ENCODE measurements at places on chromosomes 4 and X.
A peak's percentile ranks its signal among the peaks of the same experiment; 100 is the strongest.

DNA sequence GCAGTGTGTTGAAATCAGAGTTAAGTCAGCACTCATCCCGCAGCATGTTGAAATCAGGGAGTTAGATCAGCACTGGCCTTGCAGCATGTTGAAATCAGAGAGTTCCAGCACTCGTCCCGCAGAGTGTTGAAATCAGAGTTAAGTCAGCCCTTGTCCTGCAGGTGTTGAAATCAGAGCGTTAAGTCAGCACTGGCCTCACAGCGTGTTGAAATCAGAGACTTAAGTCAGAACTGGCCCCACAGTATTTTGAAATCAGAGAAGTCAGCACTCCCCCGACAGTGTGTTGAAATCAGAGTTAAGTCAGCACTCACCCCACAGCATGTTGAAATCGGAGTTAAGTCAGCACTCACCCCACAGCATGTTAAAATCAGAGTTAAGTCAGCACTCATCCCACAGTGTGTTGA is 10.9 kb upstream of the UVSSA start:
- no peak for DNase-seq

DNA sequence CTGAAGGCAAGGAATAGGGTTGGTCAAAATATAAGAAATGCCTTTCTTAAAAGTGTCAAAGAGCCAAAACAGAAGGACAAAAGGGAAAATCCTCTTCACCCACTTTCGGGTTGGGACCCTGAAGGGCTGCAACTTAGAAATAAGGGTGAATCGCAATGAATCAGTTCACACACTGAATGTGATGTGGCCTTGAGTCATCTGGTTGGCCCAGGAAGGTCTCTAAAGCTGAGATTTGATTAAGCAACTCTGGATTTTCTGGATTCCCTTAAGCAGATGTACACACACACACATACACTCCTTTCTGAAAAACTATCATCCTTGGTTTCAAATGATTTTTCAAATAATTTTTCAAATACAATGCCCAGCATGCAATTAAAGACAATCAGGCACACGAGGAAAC is 13.1 kb downstream of the TAB3 start:
- no peak for DNase-seq

- DNase-seq = no peak
These were observed 4.0 kb downstream of the CDKN2AIP start for GRCh38 chr4:183448436-183448835.

GRCh38 chr4:181760560-181760959 is 482.6 kb upstream of the TENM3 start:
- DNase-seq = no peak

DNA sequence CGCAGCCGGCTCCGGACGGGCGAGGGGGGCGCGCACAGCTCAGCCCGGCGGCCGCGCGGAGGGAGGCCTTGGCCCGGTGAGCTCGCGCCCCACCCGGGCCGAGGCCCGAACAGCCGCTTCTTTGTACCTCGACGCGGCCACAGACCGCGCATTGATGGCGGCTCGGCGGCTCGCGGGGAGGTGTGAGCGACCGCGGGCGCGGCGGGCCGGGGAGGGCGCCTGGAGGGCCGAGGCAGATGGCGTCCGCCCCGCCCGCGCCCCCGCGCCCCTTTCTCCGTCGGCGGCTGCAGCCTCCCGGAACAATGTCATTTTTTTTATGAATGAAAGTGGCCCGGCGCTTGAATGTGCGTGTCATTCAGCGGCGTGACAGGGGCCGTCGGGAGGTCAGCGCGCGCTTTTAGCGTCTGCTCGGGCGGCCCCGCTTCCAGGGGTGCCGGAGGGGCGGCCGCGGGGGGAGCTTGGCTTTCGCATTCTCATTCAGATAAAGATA is 1.8 kb downstream of the FGFR3 start:
- DNase-seq = no peak

- DNase-seq = no peak
These were observed 131.1 kb downstream of the GPC3 start for GRCh38 chrX:133854290-133854689.

DNA sequence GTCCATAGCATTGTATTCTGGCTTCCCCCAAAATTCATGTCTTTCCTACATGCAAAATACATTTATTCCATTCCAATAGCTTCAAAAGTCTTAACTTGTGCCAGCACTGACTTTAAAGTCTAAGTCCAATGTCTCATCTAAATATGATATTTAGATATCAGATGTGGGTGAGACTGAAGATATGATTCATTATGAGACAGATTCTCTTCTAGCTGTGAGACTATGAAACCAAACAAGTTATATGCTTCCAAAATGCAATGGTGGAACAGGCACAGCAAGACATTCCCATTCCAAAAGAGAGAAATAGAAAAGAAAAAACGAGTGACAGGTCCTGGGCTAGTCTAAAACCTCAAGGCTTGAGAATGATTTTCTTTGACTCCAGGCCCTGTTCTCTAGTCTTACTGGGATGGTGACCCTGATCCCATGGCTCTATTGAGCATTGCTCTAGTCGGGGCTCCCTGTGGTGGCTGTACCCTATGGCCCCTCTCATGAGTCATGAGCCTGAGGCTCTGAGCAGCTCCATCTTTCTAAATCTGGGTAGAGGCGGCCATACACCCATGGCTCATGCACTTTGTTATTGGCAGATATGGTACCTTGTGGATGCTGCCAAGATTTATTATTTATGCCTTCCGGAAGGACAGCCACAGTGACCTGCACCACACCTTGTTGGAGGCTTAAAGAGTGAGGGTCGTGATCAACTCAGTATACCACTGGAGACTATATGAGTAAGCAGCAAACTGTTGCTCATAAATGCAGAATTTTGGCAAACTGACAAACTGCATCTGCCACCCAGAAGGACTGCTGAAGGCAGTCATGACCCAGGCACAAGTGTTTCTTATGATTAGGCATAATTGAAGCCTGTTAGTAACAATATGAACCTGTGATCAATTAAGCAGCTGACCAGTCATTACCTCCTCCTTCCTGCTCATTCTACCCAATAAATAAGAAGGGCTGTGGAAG is 38.5 kb upstream of the BOD1L1 start:
- DNase-seq = no peak

- DNase-seq = no peak
These were observed 52.9 kb downstream of the TRIM2 start for GRCh38 chr4:153257151-153257620.

DNA sequence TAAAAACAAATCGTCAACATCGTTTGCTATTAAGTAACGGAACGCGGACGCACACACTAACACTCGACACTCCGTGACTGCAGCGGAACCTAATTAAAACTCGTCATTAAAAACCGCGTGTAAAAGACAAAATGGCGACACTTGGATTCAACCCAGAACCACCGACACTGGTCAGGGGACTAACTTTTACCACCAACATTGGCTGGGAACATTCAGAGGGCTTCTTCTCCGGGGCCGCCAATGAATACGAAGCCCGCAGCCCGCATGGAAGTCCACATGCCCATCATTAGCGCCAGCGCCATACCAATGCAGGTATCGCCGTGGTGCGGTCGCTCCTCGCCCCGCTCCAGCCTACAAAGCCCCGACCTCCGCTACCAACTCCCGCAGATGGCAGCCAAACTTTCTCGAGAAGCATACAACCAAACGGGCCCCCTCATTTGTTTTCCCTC is 498 bp downstream of the RBMX start:
- peak; percentile 16 for DNase-seq

GRCh38 chr4:1400191-1400805 is 5.9 kb downstream of the NKX1-1 start:
- DNase-seq = no peak

DNA sequence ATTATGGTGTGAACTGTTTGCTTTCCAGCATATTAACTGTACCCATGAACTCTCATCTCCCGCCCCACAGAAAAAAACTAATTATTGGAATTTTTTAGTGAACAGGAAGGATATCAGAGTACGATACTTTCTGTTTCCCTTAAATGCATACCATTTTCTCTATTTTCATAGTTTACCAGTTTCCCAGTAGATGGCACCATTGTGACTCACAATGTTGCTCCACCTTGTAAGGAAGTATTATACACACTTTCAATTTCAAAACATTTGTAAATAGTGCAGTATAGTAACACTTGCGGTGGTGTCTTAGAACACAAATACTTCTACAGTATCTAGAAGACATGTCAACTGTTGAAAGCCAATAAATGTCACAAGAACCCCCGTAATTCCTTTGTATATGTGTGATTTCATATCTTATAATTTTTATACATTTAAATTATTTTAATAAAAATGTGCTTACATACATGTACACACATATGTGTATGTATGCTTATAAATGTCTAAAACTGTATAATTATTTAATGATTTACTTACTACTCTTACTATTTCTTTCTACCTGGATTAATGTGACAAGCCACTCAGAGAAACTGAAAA is 167.3 kb downstream of the SLIT2 start:
- no peak for DNase-seq

GRCh38 chr4:40573593-40574311 is 55.9 kb downstream of the RBM47 start:
- DNase-seq = no peak

DNA sequence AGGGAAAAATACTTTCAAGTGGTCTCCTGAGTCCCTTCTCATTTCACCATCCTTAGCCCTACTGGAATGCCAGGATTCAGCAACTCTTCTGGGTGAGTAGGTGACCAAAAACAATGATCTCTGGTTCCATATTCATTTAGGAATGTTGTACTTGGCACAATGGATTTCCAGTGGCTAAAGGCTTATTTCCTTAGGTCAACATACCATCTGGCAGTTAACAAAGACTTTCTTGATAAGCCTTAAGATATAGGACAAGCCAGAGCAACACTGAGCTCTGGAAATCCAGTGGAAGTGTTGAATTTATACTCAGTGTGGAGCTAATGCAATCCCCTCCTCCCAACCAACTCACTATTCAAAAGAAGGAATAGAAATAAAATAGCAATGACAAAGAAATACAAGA is 139.4 kb upstream of the EMCN start:
- no peak for DNase-seq

- DNase-seq = no peak
These were observed 98.0 kb upstream of the MAP9 start for GRCh38 chr4:155474758-155475157.

Data from stimulated activated CD4-positive, alpha-beta T cell treated with anti-CD3 and anti-CD28 coated beads, Interleukin-1b, Interleukin-23, amount 100 ng/mL, for 4 hours (primary cell).